CMK (cell line): ENCODE measurements at places on chromosomes 2 and 18.

- DNase-seq = no peak
These were observed 1351.7 kb upstream of the FAM98A start for GRCh38 chr2:34950797-34951196.

- no peak for DNase-seq
These were observed 34.5 kb upstream of the CCDC93 start for GRCh38 chr2:118048401-118048800.

- no peak for DNase-seq
These were observed 36.0 kb upstream of the SELENOI start for GRCh38 chr2:26309921-26310320.

- no peak for DNase-seq
These were observed 138.3 kb downstream of the FAM124B start for GRCh38 chr2:224263571-224264043.

DNA sequence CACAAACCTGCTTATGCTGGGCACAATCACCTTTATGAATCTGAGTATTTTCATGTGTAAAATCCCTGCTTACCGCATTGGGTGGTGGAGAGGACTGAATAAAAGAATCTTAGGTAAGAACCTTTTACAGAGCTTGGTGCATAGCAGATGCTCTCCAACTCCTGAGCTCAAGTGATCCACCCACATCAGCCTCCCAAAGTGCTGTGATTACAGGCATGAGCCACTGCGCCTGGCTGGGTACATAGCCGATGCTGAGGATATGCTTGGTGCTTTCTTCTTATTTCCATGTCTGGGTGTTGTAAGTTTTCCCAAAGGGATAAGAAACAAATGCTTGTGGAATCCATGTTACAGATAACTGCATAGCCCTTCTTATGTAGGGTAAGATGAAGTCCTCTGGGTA lies 244.3 kb upstream of the PXDN start:
- no peak for DNase-seq

GRCh38 chr18:71942433-71942832 lies 601.7 kb downstream of the CBLN2 start:
- DNase-seq = no peak

GRCh38 chr18:78918707-78919106 lies 60.9 kb upstream of the SALL3 start:
- DNase-seq = no peak

- DNase-seq = no peak
These were observed 19.7 kb upstream of the DYNC2LI1 start for GRCh38 chr2:43754180-43754579.

DNA sequence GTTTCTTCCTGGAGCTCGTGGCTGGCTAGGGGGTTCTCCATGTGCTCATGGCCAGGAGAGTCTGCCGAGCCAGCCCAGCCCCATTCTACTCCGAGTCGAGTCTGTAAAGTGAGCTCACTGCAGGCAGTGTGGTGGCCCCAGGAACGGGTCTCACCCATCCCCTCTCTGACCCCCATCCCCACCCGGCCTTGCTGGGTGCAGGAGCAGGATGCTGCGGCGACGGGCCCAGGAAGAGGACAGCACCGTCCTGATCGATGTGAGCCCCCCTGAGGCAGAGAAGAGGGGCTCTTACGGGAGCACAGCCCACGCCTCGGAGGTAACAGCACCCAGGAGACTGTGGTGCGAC lies 1.4 kb downstream of the ANO7 start:
- DNase-seq = no peak

GRCh38 chr2:207960911-207961310 lies 64.4 kb downstream of the PLEKHM3 start:
- no peak for DNase-seq

GRCh38 chr2:76157531-76157930 lies 446.8 kb upstream of the GCFC2 start:
- DNase-seq = no peak

DNA sequence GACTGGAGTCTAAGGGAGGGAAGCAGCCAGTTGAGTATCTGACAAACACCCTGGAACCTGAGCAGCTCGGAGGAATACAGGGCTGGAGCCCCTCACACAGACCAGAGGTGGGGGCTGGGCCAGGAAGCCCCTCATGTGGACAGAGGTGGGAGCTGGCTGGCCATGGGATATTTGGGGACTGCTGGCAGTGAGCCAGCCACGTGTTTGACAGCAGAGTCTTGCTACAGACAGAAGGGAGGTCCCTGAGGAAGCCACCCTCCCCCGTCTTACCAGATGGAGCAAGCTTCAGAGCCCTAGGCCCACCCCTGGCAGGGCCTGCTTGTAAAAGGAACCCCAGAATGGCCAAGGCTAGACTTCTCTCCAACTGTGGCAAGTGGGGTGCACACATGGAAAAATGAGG lies 3.6 kb upstream of the MTERF4 start:
- peak; percentile 21 for DNase-seq

GRCh38 chr2:58604096-58604495 lies 363.0 kb upstream of the FANCL start:
- DNase-seq = no peak

DNA sequence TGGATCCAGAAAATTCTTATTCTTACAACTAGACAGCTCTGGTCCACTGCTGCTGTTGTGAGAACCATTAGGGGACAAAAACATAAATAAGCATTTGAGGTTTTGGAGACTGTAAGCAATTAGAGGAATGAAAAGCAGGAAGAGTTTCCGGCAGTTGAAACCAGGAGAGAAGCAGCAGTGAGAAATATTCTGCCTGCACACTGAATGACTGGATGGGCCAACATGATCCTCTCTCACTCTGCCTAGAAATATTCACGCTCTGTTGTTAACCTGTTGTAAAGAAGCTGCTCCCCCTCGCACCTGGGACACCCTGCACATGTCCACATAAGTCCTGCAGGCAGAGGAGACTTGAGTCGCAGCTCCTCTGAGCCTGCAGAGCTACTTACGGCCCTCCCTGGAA lies 60.4 kb upstream of the RNF152 start:
- DNase-seq = no peak
